ENCODE measurements at places on chromosomes 7 and 10.

GRCh38 chr10:71323407-71323806, 4.3 kb downstream of the SLC29A3 start:
- H3K27me3 ChIP-seq = no peaks in the 10 kb centered on the region
- peaks cover 5% of the 10 kb centered on the region for H3K4me1 ChIP-seq
- no peak overlapping the region for H3K4me3 ChIP-seq
- H3K27ac ChIP-seq = no peak overlapping the region
- DNase-seq = peak; percentile 74

- H3K27ac ChIP-seq = no peak overlapping the region
- DNase-seq = no peak
- H3K36me3 ChIP-seq = no peaks in the 10 kb centered on the region
- no peak overlapping the region for H3K4me3 ChIP-seq
- H3K4me1 ChIP-seq = no peaks in the 10 kb centered on the region
- no peaks in the 10 kb centered on the region for H3K27me3 ChIP-seq
Measured at GRCh38 chr7:55439627-55440026, 74.5 kb downstream of the LANCL2 start.

DNA sequence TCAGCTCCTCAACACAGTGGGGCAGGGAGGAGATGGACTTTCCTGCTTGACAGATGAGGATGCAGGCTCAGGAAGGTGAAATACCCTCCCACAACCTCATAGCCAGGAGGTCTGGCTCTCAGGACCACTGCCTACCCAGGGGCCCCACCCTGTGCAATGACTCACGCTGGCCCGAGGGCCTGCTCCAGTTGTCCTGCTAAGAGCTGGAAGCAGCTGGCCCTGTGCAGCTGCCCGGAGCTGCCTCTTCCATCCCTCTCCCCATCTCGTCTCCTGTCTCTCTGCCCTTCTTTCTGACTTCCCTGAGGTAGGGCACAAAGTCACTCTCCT, 123.9 kb downstream of the ZMIZ1 start:
- H3K4me1 ChIP-seq = peaks cover 43% of the 10 kb centered on the region
- DNase-seq = peak; percentile 15
- no peak overlapping the region for H3K27ac ChIP-seq

DNA sequence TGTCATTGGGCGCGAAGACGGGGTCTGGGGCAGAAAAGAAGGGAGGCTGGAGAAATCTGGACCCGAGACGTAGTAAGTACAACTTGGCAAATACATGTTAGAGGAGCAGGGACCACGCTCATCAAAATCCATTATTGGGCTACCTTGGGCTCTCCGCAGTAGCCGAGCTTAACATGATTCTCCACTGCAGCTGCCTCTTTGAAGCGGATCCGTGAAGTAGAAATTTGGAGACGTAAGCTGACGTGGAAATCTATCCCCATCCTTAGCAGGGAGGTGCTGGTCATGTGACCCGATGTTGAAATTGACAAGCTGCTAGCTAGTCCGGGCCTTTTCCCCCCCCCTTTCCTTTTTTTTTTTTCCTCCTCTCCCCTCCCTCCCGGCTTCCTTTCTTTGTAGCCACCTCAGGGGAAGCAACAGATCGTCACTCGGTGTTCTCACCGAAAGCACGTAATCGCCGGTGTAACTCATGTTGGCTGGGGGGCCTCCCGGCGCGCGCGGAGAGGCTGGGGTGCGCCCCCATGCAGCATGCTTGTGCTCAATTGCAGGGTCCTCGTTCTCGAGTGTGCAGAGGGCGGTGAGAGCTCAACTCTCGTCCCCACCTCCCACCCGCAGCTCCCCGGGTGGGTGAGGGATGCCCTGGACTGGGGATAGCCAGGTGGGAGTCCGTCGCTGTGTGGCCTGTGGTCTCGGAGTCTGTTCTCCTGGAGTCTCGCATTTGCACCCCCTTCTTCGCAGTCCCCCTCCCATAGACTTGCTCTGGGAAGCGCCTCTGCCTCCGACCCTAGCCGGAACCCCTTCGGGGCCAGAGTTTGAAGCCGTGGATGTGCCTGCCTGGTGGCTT, at the start of gene HOXA11:
HOXA11 (minus strand) TSS at position 220 of the 841 bp plus-strand sequence; CDS start at position 132, 88 bp downstream.
- H3K27me3 ChIP-seq = peaks cover 87% of the 10 kb centered on the region
- no peaks in the 10 kb centered on the region for H3K36me3 ChIP-seq
- no peak for DNase-seq

GRCh38 chr7:78620920-78621319, 822.3 kb downstream of the PHTF2 start:
- H3K4me3 ChIP-seq = no peak overlapping the region
- no peak overlapping the region for H3K27ac ChIP-seq
- no peaks in the 10 kb centered on the region for H3K27me3 ChIP-seq
- no peaks in the 10 kb centered on the region for H3K4me1 ChIP-seq
